ENCODE measurements at places on chromosomes 2 and 18.

DNA sequence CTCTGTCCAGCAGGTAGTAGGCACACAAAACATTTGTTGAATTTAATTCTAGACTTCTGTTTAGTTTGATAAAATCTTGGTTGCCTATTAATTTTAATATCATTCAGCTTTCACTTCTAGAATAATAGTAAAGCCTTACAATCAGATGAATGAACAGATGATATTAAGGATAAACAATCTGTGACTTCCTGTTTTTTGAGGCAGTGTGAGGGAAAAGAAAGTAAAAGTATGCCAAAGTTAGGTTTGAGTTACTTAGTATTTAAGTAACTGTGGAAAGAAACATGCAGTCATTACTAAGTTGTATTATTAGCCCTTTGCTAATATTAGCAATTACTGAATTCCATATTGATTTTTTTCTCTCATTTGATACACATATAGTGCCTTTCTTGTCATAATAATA, 31.5 kb downstream of the EPB41L5 start:
- DNase-seq: no peak

DNA sequence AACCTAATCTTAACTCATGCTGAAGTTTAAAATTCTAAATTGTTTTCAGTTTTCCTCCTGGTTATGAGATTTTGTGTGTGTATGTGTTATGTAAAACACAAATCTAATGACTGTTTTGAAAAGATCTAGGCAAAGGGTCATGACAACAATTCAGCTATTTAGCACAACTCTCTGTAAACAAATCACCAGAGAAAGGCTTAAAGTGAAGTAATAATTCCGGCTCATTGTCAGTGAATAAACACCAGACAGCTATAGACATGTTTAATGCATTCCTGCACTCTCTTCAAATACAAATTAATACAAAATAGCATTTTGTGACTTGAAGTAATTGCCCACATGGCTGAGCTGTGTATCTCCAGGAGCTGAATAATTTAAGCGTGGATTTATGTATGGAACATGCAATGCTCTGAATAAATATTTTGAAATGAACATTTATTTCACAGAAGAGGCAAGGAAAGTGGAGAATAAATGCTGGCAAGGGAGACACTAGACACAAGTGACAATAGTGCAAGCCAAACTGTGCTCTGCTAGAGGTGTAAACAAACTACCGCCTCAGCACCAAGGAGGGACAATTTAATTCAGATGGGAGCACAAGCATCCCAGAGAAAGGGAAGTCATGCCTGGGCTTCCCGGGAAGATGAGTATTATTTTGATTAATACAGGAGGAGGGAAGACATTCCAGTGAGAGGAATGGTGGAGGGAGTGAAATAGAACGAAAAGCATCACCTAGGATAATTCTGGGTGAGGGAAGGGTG, 133.6 kb upstream of the XPO1 start:
- no peak for DNase-seq

DNA sequence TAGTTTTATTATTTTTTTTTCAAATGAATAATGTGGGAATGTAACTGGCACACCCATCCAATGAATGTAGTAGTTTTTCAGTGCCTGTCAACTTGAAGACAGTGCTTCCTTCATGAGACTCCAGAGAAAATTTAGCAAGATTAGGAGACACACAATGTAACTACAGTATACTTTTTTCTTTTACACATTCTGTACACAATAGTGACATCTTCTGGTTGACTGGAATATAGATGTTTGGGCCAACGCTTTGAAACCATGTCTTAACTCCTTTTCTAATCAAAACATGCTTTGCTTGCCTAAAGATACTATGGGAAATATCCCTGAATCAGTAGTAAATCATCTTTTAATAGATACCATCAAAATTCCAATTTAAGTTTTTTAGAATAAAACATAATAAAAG, 229.5 kb upstream of the ZC3H15 start:
- peak; percentile 39 for DNase-seq

DNA sequence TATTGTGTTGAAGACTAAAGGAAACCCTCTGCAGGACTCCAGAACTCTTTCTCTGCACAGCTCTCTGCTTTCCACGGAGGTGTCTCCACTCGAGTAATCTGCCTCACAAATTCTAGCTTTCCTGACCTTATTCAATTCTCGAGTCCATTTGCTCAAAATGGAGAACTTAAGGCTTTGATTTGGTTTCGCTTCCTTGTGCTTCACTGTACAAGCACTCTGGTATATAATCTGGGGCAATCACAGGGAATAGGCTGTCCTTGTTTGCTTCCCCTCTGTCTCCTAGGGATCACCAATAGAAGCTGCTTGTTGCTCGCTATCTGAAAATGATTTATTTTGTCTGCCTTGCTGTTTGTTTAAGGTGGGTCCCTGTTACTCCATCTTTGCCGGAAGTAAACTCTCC, 129.1 kb upstream of the DOCK10 start:
- DNase-seq: no peak

DNA sequence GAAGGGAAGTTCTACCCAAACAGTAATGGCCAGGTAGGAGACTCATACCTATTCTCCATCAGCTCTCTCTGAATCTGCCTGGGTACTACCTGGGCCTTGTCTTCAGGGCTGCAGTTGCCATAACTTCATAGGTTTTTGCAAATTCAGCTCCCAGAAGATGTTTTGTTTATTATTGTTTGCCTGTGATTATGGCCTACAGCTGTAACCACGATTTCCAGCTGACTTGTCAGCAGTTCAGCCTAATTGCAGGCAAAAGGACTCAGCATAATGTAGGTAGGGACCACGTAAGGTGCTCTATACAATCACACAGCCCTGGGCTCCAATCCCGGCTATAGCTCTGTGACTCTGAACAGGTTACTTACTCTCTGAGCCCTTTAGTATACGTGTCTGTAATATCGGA, 187.0 kb upstream of the FN1 start:
- DNase-seq: no peak

DNA sequence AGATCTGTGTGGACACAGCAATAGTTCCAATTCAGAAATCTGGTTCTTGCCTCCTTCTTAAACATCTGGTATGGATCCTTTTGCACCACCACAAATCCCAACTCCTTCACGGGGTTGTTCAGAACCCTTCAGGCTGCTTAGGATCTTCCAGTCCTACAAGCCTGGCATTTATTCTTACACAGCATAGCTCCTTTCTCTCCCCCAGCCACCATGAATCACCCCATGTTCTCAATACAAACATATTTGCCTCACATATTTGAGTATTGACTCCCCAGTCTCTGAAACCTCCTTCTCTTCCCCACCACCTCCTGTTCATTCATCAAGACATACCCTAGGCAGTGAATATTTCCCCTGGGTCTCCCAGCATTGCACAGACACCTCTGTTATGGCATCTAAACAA, 155.2 kb downstream of the ALK start:
- no peak for DNase-seq

DNA sequence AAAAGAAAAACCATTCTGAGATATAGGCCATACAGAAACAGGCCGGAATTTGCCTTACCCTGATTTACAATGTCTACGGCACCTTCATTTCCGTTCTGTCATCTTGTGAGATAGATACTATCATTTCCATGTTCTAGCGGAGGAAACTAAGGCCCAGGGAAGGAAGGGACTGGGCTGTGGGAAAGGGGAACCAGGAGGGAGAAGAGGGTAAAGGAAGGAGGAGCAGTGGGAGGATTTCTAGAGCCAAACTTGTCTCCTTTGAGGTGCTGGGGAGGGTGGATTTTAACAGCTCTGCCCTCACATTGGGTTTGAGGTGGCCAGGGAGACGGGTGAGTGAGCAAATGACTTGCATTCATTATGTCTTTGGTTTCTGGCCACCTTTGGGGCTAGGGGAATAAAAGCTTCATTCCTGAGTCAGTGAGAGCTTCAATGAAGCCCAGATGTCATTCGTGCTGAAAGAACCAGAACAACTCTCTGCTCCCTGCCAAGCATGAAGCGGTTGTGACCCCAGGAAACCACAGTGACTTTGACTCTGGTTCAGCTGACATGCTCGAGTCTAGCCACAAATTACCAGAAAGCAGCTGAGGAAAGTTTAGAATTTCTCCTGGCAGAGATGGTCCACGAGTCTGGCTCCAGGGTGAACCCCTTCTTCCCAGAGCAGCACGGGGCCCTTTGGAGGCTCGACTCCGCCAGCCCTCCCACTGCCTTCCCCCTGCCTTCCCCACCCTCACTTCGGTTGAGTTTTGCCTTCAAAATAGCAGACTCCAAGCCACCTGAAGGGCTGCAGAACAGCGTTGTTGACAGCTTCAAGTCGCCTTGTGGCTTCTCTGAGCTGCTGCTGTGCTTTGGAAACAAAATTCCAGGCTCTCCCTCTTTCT, 3.8 kb downstream of the ACTG2 start:
- DNase-seq: no peak

- no peak for DNase-seq
Observed at GRCh38 chr2:180732337-180732736, 248.1 kb upstream of the UBE2E3 start.

DNA sequence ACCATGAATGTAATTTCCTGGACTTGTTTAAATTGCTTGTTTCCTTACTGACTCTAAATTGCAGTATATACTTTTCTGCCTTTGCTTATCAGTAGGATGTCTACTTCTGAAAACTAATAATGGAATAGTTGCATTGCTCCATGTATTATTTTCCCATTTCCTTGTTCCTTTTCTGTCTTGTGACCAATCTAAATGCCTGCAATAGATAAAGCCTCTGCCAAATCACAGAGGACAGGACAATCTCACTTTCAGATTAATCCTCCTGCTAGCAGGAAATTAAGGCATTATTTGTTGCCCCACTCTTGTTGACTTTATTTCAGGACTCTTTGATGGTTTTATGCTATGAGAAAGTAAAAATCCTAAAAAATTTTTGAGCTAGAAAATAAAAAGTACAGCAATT, 4.7 kb upstream of the ESCO1 start:
- no peak for DNase-seq

DNA sequence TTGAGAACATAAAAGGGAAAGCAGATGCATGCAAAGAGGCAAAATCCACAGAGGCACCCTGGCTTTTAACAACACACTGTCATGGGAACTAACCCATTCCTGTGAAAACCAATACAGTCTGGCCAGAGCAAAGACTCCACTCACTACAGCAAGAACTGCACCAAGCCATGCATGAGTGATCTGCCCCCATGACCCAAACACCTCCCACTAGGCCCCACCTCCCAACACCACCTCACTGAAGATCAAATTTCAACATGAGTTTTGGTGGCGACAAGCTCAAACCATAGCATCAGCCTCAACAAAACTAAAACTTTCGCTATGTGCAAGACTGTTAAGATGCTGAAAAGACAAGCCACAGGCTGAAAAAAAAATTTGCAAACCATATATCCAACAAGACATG, 162.8 kb downstream of the SMAD2 start:
- DNase-seq: no peak

- DNase-seq: no peak
Observed at GRCh38 chr2:158923641-158924040, 44.8 kb upstream of the TANC1 start.

GRCh38 chr2:121256720-121257479, 28.1 kb downstream of the TFCP2L1 start:
- DNase-seq: no peak

DNA sequence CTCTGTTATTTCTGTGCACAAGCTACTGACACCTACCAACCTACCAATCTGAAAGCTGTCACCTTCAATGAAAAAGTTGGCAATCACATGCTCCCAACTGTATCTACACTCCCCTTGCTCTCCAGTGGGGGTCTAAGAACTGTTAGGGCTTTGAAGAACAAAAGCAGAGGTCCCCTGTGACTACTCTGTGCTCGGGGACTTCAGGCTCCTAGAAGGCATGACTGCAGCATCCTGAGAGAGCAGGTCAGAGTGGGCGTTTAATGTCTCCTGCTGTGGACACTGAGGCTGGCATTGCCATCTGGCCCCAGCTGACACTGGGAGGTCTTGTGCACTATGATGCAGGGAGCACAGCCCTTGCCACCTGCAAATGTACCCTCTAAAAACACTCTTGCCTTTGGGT, 93.3 kb downstream of the ACTR2 start:
- DNase-seq: no peak

GRCh38 chr2:86632672-86633071, 9.0 kb upstream of the RNF103 start:
- DNase-seq: no peak

DNA sequence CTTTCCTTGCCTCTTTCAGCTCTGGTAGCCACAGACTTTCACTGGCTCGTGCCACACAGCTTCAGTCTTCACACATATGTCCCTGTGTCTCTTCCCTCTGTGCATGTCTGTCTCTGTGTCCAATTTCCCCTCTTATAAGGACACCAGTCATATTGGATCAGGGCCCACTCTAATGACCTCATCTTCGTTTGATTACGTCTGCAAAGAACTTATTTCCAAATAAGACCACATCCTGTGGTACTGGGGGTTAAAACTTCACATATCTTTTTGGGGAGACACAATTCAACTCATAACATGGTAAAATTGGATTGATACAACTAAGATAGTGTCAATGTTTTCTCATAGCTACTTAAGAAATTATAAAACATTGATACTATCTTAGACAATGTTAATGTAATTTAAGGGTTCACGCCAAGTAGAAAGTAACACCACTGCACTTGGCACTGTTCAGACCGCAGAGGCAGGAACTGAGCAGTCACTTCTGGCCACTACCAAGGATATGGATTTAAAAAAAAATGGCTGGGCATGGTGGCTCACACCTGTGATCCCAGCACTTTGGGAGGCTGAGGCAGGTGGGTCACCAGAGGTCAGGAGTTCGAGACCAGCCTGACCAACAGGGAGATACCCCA, 119.6 kb upstream of the EPAS1 start:
- DNase-seq: no peak

DNA sequence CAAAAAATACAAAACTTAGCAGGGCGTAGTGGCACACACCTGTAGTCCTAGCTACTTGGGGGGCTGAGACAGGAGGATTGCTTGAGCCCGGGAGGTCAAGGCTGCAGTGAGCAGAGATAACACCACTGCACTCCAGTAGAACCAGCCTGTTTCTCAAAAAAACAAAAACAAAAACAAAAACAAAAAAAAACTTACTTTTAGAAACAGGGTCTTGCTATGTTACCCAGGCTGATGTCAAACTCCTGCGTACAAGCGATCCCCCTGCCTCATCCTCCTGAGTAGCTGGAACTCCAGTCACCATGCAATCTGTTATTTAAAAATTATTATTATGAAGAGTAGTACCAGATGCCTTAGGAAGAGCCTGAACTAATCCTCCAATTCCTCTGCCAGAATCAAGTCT, 35.0 kb upstream of the GLI2 start:
- no peak for DNase-seq

- no peak for DNase-seq
Observed at GRCh38 chr18:24341361-24341760, 56.3 kb downstream of the OSBPL1A start.

- no peak for DNase-seq
Observed at GRCh38 chr2:96402591-96402990, 67.0 kb downstream of the NCAPH start.

GRCh38 chr2:65790676-65790935, 358.2 kb upstream of the SPRED2 start:
- DNase-seq: no peak

GRCh38 chr18:56115071-56116015, 523.0 kb downstream of the TXNL1 start:
- no peak for DNase-seq

GRCh38 chr2:128714285-128714684, 395.6 kb upstream of the HS6ST1 start:
- DNase-seq: no peak

- no peak for DNase-seq
Observed at GRCh38 chr2:154480521-154480920, 218.0 kb upstream of the KCNJ3 start.

- no peak for DNase-seq
Observed at GRCh38 chr2:5766056-5766455, 73.9 kb downstream of the SOX11 start.

Data from NCI-H1436 treated with DMSO at 0.1 percent for 48 hours (cell line).